MG63 (cell line): ENCODE measurements at places on chromosomes 2 and 18. TPM values are rescaled to one million over a fixed set of nuclear protein-coding genes. Genes with fewer than 3 reads are reported as not detected.
A peak's percentile ranks its signal among the peaks of the same experiment; 100 is the strongest.

DNA sequence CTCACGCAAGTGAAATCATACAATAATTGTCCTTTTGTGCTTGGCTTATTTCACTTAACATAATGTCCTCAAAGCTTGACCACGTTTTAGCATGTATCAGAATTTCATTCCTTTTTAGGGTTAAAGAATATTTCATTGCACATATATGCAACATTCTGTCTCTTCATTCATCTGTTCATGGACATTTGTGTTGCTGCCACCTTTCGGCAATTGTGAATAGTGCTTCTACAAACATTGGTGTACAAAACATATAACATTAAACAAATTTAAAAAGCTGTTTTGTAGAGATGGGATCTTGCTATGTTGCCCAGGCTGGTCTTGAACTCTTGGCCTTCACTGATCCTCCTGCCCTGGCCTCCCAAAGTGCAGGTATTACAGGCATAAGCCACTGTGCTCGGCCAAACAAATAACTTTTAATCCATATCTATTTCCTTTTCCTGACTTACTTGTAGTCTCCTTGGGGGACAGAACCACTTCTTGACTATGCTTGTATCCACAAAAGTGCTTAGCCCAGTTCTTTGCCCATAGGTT lies 209.3 kb downstream of the SLC4A3 start:
- peak; percentile 8 for DNase-seq

- DNase-seq, result no peak
Measured at GRCh38 chr2:232876161-232876977, 6.3 kb downstream of the SNORC start.

DNA sequence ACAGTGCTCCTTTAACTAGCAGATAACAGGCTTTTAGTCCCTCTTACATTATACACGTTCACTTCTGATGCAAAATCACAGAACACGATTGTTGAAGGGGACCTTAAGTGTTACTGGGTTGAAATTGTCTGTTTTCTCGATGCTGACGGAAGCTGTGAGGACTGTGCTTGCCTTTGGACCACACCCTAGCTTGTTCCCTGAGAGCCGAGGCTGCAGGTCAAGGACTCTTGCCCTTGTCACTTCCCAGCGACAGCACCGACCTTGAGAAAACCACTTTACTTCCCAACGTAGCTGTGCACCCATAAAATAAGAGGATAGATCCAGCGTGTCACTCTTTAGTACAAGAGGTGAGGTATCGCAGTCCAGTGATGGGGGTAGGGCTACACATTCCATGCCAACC lies 701.0 kb downstream of the DCDC2C start:
- no peak for DNase-seq

- DNase-seq, result no peak
Measured at GRCh38 chr2:172223601-172224054, 120.9 kb upstream of the DLX2 start.

- DNase-seq, result no peak
Measured at GRCh38 chr2:352696-353095, 64.8 kb upstream of the ALKAL2 start.

- no peak for DNase-seq
Measured at GRCh38 chr18:79283131-79283810, 112.5 kb upstream of the NFATC1 start.

DNA sequence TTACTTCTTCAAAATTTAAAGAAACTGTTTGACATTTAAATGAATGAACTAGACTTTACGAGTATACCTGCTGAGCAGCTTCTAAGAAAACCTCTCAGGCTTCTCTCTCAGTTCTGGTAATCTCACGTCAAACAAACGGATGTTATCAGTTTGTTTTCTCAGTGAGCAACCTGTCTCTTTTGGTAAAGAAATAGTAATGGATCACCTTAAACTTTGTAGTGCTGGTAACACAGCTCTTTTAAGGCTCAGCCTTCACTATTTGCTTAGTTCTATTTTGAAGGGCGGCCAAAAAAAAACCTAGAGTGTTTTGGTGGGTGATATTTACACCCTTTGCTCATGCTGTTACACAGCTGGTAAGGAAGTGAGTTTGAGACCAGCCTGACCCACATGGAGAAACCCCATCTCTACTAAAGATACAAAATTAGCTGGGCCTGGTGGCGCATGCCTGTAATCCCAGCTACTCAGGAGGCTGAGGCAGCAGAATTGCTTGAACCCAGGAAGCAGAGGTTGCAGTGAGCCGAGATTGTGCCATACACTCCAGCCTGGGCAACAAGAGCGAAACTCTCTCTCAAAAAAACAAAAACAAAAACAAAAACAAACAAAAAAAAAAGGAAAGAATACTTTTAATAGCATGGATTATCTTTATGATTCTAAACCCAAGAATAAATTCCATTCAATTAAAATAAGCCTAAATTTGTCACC lies 15.9 kb downstream of the FN1 start:
- DNase-seq, result no peak

DNA sequence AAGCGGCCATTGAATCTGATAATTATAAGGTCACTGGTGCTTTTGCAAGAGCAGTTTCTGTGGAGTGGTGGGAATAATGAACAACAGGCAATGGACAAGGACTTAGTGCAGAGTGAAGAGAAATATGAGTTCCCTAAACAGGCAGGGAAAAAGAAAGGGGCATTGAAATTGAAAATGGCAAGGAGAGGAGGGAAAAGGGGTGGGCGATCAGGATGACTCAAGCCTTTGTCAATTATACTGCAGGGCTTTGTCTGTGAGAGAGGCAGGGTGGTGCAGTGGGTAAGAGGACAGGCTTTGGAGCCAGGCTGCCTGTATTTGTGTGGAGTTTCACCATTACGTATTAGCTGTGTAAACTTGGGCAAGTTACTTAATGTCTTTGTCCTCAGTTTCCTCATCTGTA lies 29.5 kb upstream of the PAIP2B start:
- no peak for DNase-seq

GRCh38 chr2:225354281-225354774 lies 45.2 kb upstream of the NYAP2 start:
- DNase-seq, result peak; percentile 11

DNA sequence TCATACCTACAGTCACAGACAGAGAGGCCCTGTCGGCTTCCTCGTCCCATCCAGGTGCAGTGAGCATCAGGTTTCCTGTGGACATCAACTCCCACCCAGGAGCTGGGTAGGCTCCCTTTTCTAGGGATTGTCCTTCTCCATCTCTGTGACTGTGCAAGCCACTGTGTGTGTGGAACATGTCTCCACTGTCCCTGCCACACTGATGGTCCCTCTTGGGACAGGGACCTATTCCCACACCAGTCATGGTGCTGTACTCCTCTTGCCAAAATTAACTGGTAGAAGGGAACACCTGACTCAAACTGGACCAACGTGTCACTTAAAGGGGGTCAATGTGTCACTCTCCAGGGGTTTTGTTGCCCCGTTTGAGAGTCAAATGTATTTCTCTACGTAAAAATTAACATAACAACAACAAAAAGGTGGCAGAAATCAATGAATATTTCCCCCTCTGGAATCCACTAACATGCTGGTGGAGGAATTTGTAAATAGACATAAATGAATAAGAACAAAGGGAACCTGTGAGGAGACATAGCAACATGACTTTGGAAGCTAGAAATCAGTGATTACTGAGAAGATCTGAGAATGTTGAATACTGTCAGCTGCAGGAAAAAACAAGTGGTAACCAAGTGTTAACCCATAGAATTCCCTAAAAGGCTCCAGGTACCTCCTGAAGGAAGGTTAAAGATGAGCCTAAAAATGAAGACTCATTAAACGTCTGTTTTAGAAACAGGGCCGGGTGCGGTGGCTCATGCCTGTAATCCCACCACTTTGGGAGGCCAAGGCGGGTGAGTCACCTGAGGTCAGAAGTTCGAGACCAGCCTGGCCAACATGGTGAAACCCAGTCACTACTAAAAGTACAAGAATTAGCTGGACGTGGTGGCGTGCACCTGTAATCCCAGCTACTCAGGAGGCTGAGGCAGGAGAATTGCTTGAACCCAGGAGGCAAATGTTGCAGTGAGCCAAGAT lies 40.4 kb downstream of the SH2D6 start:
- DNase-seq, result peak; percentile 82

DNA sequence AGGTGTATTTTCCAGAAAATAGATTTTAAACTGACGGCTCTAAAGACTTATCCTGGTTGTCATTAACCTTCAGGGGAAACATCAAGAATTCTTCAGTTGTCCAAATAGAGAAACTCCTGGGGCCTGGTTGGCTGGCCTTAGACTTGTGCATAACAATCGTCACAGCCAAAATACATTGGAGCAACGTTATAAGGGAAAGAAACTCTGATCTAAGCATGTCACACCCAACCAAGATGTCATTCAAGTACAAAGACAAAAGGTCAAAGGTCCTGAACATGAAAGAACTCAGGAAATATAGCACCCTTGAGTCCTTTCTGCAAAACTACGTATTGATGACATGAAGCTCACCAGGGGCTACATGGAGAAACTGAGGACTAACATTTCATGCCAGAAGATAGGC lies 23.8 kb upstream of the APCDD1 start:
- DNase-seq, result no peak

DNA sequence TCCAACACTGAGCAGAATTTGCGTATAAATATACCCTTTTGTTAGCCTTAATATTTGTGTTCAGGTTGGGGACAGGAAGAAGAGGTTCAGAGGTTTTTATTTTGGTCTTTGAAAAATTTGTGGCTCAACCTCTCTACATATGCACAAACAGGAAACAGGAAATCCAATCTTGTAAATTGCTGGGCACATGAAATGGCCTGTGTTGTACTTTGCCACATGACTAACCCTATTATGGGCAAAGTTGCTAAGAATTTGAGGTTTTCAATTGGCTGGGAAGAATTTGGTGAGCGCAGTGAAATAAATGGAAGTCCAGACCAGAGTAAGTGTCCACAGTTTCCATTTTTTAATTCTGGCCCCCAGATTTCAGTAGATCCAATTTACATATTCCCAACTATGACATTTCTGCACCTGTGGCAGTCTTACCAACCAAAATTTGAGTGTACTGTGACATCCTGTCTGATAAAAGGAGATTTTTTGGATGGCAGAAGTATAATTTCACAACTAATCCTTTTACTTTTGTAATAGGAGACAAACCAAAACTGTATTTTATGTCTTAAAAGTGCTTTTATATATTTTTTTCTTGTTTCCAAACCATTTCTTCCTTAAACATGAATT lies 63.6 kb downstream of the COX7A2L start:
- DNase-seq, result no peak

GRCh38 chr2:98748292-98749065 lies 17.5 kb upstream of the MGAT4A start:
- no peak for DNase-seq

DNA sequence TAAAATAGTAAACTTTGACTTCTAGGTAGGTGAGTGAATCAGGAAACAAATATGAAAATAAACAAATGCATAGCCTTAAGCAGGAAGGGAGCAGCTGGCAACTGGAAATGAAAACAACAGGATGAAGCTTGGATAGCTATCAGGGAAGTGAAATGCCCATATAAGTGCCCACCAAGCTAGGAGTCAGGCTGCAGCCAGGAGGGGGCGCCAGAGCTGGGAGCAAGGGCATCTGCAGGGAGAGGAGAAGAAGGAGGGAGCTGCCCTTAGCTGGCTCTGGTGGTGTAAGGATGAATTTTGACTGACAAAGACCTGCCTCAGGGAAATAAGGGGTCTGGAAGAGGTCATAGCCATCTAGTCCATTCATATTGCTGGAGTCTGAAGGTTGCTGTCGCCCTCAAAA lies 298.3 kb downstream of the TDRD15 start:
- peak; percentile 41 for DNase-seq

DNA sequence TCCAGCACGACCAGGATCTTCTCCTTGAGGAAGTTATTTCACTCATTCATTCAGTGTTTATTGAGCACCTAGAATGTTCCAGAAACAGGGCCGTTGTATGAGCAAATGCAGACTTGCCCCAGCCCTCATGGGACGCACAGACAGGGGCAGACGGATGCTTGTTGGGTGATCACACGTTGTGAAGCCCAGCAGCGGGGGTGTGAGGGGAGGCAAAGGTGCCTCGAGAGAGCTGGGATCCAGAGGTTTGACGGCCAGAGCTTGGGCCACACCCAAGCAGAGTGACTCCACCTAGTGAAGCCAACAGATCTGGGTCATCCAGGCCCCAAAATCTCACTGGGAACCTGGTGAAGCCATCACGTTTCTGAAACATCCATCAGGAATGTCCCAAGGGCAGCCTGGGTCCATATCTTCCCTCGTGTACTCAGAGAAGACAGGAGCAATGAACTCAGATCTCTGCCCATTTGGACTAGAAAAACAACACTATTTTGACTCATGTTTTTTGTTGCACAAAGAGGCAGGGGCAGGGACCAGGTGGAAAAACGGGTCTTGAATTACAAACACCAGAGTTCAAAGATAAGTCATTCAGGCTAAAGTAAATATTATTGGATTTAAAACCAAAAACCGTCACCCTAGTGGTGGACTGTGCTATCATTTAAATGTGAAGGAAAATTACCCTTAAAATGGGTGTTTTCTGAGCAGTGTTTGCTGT lies 54.9 kb upstream of the RBM44 start:
- no peak for DNase-seq

- peak; percentile 45 for DNase-seq
Measured at GRCh38 chr2:151007365-151007764, 254.3 kb downstream of the RBM43 start.

- DNase-seq, result no peak
Measured at GRCh38 chr2:203656522-203657287, 49.7 kb upstream of the CD28 start.

DNA sequence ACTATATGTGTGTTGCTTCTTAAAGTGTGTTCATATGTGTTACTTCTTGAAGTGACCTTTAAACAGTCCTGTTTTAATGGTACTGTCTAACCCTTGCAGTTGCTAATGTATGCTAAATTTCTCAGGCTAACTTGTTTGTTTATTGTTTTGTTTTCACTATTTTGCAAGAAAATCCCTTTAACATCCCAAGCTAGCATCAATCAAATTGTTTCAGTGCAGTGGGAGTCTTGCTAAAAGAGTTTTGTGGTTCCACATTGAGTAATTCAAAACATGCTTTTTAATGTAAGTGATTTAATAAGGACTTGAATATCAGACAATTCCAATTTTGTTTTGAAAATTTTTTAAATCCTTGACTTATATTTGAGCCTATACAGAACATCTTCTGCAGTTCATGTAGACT lies 3.6 kb downstream of the SH3RF3 start:
- no peak for DNase-seq

- DNase-seq, result no peak
Measured at GRCh38 chr2:39411181-39411944, 25.7 kb downstream of the MAP4K3 start.

- DNase-seq, result no peak
Measured at GRCh38 chr2:84931384-84931821, 25.9 kb downstream of the TMSB10 start.

GRCh38 chr2:144456680-144457079 lies 63.2 kb downstream of the ZEB2 start:
- DNase-seq, result peak; percentile 70

DNA sequence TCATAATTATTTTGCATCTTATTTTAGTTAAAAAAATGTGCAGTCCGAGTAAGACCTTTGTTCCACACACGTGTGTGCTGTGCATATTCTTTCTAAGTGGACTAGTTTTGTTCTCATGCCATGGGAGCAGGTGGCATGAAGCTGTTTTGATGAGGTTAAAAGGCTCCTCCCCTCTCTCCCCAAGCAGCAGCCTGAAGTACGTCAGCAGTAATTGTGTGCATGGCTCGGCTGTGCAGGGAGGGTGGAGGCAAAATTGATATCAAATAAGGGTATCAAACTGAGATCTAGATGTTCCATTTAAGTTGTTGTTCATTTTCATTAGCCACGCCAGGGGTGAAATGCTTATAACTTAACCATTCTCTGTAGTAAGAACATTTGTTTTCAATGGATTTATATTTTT lies at the start of gene NYAP2:
Gene NYAP2, plus strand, starts transcription at position 207 of the 400 bp plus-strand sequence. CDS start 9,171 bp downstream, outside the sequence.
- DNase-seq, result no peak

CYTIP gene
- not detected in 2 replicates for total RNA-seq

DSEL gene
- total RNA-seq, result 3.7 and 6.2 TPM in 2 replicates

VWA3B gene
- not detected in 2 replicates for total RNA-seq

CDH7 gene
- not detected in 2 replicates for total RNA-seq

TSPYL6 gene
- not detected in 2 replicates for total RNA-seq

TUBA3E gene
- total RNA-seq, result not detected in 2 replicates
